ENCODE measurements at places on chromosomes 3 and 15.

DNA sequence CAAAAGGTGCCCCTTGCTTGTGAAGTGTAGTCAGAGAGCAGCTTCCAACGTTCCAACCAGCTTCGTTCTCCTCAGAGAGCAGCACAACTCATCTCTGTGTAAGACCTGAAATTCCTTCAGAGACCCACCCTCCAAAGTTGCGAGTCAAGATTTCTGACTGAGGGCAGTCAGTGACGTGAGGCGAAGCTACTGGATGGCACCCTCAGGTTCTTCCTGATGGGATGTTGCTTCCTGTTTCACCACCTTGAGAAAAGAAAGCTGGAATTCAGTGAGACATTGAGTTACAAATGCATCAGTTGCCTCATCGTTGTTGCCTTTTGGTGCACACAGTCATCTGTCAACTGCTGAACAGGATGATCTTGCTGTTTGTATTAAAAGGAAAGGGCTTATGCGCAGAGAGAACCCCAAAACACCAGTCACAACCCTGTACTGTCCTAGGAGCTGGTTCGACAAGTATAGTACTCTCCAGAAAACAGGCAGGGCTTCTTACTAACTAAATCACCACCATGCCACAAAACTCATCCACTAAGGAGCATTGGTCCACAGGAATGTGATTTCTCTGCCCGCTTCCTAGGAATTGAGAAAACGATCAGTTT lies at the start of gene CERS3:
TSS of gene CERS3 (minus strand) at position 118 of the 596 bp plus-strand sequence. CDS start 27,101 bp downstream, outside the sequence.
- no peak for DNase-seq

- no peak for DNase-seq
Measured at GRCh38 chr3:193764959-193765358, 172.0 kb downstream of the OPA1 start.

GRCh38 chr3:2861120-2861519 lies 249.1 kb downstream of the IL5RA start:
- DNase-seq: no peak

DNA sequence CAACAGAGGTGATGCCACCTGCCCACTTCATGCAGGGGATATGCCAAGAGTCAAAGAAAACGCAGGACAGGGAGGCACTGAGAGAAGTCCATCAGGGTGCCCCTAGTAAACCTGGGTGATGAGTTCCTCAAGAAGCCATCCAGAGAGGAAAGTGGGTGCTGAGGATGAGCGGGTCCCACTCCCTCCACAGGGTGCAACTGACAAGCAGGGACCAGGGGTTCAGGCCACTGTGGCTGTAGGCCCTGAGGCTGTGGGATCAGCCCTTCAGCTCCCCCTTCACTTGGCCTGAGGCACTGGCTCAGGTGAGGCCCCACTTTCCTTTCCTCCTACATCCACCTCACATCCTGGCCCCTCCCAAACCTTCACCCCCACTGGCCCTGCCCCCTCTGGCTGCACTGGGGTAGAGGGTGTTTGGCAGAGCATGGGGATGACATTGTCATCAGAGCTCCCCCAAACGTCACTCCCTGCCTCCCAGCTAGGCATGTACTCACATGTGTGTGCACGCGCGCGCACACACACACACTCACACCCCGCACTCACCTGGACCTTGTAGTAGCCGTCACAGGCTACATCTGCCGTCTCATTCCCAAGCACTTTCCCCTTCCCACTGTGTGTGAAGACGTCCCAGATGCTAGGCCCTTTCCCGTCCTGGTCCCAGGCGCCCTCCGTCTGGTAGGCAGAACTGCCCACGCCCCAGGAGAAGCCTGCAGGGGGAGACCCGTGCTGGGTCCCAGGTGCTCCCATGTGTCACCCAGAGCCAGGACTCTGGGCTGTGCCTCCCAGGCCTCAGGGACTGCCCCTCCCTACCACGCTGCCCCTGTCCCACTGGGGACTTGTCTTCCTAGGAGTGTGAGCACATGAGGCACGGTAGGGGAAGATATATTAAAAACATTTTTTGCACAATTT lies 1.4 kb downstream of the LCTL start:
- DNase-seq: no peak

DNA sequence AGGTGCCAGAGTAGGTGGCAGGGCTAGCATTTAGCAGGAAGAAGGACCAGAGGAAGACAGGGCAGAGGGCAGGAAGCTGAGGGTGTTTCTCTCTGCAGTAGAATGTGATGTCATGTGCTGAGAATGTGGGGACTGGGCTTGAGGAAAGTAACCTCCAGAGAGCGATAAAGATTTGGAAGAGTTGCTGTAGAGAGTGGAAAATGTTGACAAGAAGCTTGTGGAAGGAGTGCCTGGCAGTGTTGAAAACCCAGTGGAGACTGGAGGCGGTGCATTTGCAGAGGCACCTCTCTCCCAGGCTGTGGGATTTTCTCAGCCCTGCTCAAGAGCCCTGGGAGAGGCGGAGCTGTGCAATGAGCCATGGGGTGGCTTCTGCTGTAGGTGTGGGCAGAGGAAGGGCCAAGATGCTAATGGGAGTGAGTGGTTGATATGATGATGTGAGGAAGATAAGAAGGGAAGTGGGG lies 54.8 kb downstream of the MESD start:
- peak; percentile 21 for DNase-seq
